Cortex of kidney (tissue), 1 donor: ENCODE measurements at places on chromosomes 3 and 15.

DNA sequence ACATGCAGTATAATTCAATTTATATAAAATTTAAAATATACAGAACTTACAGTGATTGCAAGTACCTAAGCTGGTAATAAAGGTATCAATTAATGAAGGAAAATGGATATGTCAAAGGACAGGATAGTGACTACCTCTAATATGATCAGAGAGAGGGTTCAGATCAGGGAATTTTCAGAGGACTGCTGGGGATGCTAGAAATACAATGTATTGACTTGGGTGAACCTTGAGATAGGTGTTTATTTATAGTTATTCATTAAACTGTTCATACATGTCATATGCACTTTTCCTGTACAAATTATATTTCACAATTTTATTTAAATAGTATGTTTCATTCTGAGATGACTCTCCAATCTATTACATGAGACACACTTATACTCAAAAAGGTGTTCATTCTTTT is 554.1 kb downstream of the FHIT start:
- no peak for DNase-seq

DNA sequence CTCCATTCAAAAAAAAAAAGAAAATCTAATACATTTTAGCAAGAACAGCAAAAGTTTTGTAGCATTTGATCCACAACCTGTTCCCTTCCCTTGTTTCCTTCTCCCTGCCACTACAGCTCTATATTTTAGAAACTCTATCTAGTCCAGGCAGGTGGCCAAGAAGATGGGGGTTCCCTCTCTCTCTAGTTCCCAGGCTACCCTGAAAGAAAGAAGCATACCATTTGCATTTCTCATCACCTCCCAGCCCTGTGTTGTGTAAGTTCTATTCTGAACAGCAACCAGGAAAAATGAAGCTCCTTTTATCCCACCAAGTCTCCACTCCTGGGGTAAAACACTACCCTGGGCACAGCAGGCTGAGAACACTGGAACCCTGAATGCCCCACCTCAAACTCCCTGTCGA is 100.0 kb downstream of the PCCB start:
- DNase-seq = no peak

DNA sequence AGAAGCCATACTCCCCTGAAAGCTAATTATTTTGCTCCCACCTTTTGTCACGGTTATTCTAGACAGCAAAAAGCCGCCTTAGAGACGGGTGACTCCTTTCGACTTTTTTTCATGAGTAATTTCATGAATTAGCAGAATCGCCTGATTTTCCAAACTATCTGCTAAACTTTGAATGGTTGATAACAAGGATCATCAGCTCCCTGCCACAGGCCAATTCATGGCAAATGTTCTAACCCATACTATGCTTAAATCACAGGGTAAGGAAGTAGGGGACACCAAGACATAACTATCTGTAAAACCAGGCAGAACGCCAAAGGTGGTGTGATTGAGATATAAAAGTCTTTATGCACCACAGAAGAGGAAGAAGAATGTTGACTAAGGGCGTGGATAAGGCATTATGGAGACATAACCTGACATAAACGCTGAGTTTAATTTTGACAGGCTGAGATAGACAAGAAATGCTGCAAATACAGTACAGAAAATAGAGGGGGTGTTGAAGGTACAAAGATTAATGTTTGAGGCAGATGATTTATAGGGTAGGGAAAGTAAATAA is 891 bp upstream of the DMXL2 start:
- DNase-seq = no peak

GRCh38 chr3:185815391-185816282 is 9.2 kb downstream of the IGF2BP2 start:
- DNase-seq = no peak

GRCh38 chr15:47484059-47484458 is 233.2 kb upstream of the SEMA6D start:
- no peak for DNase-seq

GRCh38 chr3:121916189-121916588 is 22.0 kb downstream of the SLC15A2 start:
- DNase-seq = no peak

DNA sequence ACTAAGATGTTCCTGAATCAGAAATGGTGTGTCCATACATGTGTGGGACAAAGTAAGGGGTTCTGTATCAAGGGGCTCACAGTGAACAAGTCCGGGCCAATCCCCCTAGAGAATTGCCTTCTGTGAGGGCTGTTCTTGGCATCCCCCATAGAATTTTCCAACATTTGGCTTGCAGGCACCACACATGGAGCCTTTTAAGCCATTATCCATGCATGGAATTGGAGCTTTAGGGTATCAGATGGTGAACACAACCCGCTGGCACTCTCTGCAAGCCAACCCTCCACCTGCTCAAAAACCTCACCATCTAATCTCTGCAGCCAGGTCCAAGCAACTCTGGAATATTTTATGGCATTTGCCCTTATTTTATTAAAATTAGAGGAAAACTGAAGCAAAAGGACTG is 278.7 kb downstream of the ERC2 start:
- no peak for DNase-seq

DNA sequence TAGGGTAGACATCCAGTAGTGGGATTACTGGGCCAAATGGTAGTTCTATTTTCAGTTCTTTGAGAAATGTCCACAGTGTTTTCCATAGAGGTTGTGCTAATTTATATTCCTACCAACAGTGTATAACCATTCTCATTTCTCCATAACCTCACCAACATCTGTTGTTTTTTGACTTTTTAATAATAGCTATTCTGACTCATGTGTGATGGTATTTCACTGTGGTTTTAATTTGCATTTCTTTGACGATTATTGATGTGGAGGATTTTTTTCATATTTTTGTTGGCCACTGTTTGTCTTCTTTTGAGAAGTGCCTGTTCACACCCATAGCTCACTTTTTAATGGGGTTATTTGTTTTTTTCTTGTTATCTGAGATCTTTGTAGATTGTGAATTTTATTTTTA is 125.2 kb downstream of the CFAP20DC start:
- no peak for DNase-seq

GRCh38 chr3:128266453-128266852 is 113.2 kb downstream of the EEFSEC start:
- no peak for DNase-seq

DNA sequence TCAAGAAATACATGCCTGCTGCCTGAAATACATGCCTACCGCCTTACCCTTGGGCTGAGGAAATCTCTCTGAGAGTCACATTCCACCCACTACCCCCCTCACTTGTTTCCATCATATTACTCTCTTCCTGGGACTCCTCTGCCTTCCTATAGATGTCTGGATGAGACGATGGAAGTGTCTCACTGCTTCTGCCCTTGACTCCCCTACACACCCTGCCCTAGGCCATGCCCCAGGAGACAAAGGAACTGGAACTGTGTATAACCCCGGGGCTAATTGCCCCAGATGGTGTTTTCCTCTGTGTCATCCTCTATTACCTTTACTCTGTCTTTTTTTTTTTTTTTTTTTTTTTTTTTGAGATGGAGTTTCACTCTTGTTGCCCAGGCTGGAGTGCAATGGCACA is 102.0 kb downstream of the GTPBP8 start:
- no peak for DNase-seq

DNA sequence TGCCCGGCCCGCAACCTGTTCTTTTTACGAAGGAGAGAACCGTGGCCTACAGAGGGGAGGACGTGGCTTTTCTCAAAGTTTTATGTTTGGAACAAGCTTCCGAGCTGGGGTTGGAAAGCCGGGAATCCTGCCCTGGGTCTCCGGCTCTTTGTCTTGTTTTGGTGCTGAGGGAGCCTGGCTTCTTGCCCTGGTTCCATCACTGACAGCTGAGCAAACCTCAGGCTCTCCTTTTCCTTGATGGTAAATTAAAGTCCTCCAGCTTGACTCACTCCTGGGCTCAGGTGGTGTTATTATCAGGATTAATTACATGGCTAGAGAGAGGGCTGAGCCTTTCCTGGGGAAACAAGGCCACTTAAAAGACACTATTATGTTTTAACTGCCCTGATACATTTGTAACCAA is 289.5 kb upstream of the RGMA start:
- no peak for DNase-seq

DNA sequence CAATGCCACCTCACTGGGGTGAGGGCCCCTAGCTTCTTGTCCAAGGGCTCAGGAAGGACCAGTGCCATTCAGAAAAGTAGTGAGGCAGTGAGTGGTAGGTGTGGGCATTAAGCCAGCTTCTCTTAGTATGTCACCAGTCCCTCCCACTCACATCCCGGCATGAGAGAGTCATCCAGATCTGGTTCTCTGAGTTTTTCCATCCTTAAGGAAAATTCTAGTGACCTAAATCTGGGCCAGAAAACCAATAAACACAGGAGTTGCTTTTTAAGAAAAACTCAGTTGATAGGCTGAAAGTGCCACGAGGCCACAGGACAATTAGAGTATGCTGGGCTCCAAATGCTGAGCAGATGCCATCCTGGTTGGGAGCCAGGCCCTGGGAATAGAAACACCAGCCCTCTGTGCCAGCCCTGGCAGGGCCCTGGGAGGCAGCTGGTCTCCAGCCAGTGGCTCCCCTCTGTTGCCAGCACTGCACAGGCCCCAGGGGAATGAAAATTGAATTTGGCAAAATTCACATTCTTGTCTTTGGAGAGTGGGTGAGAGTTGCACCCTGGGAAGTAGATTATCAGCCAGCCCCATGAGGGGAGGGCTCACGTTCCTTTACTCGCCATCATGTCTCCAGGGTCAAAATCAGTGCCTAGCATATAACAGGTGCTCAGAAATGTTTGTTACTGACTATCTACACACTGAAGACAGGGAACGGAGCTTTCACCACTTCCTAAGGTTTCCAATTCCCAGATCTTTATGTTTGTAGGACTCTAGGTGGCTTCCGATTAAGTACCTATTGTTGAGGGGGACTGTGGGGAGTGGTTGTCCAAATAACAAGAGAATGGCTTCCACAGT is 52.8 kb downstream of the FAM43A start:
- no peak for DNase-seq

GRCh38 chr15:72173401-72173800 is 24.2 kb downstream of the GRAMD2A start:
- DNase-seq = no peak
